T-helper 1 cell (primary cell): ENCODE measurements at places on chromosomes 6 and 20.
A peak's percentile ranks its signal among the peaks of the same experiment; 100 is the strongest.

GRCh38 chr20:51385646-51386530, 156.6 kb downstream of the NFATC2 start:
- peak; percentile 58 for DNase-seq

DNA sequence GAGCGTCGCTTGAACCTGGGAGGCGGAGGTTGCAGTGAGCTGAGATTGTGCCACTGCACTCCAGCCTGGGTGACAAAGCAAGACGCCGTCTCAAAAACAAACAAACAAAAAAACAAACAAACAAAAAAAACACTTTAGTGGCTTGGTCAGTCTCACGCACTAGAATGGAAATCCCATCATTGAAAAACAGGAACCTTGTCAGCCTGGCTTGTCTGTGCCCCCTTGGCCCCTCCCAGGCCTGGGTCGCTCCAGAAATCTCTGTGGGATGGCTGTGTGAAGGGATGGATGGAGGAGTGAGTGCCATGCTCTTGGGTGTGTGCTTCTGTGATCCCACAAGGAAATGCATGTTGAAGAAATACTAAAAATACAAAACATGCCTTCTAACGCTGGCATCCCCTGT, 20.9 kb upstream of the NAA20 start:
- no peak for DNase-seq

DNA sequence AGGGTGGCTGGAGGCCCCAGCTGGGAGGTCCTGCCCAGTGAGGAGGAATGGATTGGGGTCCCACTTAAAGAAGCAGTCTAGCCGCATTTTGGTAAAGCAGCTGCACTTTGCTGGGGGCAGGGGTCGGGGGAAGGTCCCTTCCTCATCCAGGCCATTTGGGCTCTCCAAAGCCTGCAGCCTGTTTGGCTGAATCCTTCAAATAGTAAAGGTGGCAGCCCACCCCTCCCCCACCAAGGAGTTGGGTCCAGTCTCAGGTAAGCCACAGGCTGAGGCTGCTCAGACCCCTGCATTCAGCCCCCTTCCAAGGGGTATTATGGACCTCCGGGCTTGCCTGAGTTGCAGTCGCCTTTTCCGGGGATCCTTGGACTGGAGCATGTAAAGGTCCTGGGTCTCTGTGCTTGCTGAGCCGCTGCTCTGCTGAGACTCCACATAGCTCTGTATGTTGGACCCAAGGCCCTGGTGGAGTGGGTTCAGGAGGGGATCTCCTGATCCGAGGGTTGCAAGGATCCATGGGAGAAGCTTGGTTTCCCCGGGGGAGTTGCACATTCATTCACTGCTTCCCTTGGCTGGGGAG, 417.4 kb downstream of the KHDRBS2 start:
- no peak for DNase-seq

DNA sequence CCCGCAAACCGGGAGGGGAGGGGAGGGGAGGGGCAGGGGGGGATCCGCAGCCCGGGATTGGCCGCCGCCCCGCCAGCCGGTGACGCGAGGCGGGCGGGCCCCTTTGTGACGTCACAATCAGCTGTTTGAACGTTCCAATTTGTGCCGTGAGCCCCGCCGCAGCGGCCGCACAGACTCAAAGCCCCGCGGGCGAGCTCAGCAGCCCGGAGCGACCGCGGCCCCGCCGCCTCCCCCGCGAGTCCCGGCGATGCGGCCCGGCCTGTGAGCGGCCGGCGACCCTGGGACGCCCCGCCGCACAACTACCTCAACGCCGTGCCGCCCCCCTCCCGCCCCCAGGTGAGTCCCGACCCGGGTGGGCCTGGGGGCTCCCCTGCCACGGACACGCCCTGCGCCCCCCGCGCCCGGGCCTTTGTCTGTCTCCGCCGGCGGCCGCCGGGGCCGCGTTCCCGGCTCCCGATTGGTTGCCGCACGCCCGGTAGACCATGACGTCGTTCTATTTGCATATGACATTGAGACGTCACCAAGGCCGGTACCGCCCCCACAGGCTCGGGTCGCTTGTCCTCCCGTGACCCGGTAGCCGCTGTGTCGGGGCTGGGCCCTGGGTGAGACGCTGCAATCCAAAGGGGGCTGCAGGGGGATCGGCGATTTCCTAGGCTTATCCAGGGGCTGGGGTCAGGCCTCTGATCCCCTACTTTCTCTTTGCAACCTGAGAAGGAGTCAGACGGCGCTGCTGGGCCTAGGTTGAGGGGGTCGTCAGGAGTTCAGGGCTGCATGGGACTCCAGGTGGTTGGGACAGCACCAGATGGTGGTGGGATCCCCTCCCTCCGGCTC, at the start of gene TP53INP2:
Gene TP53INP2 (plus strand): TSS at position 168 of the 831 bp plus-strand sequence. CDS start 4,396 bp downstream, outside the sequence.
- peak; percentile 91 for DNase-seq

GRCh38 chr6:37221585-37222124, 35.9 kb upstream of the TBC1D22B start:
- no peak for DNase-seq

DNA sequence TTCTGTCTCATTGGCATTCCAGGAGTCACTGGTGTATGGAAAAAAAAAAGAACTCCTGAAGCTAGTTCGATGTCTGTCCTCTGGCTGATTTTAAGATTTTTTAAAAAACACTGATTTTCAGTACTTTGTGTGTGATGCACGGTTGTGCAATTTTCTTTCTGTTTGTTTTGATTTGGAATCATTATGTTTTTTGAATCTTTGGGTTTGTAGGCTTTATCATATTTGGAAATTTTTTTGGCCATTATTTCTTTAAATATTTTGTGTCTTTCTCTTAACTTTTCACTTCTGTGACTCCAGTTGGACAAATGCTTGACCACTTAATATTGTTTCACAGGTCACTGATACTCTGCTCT, 327.2 kb downstream of the BCKDHB start:
- no peak for DNase-seq

- DNase-seq = no peak
These were observed 512.7 kb downstream of the PREX1 start for GRCh38 chr20:48314925-48315592.

DNA sequence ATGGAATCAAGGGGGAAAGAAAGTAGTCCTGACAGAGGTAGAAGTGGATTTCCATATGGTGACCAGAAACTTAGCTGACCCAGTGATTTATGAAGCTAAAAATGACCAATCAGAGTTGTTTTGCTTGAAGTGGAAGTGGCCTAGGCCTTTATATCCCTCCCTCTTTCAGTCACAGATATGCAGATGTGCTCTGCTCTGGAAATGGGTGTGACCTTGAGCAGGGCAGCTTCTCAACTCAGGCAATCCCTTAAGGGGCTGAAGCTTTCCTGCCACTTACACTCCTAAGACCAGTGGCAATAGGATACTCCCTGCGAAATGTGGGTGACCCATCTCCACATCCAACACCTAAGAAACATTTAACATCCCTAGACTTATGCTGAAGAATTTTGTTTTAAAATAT, 256.6 kb downstream of the EYS start:
- no peak for DNase-seq

DNA sequence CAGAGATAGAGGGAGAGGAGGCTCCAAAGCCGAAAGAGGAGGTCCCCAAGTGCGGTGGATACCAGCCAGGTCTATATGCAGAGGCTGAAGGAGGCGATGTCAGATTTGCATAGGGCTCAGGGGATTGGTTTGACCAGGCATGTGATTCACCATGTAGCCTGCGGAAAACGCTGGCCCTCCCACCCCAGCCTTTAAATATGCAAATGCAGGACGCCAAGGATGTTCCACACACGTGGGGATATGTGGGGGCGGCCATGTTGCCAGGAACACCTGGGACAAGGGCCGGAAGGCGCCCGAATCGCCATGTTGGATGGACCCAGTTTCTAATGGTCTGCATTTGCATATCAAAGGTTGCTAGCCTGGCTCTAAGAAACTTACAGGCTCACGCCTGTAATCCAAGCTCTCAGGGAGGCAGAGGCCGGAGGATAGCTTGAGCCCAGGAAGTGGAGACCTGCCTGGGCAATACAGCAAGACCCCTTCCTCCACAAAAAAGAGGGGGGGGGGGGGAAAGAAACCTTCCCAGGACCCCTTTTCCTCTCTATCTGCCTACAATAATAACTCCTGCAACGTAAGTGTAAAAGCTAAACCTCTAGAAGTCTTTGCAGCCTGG, 110.5 kb downstream of the TULP4 start:
- no peak for DNase-seq
